ENCODE measurements at places on chromosomes 2 and 18.

DNA sequence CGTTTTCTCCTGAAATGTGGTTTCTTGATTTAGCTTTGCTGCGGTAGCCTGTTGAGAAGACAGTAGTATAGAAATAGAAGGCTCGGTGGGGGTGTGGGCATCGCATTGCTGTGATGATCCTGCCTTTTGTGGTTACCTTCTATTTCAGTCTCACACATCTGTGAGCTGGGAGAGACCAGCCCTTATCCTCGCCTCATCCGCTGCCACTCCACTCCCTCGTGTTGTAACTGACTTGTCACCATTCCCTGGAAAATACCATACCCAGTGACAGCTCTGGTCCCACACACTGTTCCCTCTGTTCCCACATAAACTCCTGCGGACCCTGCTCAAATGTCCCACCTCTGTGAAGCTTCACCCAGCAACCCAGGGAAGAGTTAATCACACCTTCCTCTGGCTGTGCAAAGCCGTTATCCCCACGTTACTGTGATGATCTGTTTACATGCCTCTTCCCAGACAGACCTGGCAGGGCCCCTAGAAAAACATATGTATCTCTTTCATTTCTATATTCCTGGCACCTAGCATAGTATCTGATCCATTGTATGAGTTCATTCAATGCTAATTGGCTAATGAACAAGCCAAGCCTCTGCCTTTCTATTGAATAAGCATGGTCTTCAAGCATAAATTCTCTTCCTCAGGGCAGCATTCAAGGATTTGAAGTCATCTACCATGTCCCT, 114.6 kb downstream of the MAPK4 start:
- no peak for DNase-seq

DNA sequence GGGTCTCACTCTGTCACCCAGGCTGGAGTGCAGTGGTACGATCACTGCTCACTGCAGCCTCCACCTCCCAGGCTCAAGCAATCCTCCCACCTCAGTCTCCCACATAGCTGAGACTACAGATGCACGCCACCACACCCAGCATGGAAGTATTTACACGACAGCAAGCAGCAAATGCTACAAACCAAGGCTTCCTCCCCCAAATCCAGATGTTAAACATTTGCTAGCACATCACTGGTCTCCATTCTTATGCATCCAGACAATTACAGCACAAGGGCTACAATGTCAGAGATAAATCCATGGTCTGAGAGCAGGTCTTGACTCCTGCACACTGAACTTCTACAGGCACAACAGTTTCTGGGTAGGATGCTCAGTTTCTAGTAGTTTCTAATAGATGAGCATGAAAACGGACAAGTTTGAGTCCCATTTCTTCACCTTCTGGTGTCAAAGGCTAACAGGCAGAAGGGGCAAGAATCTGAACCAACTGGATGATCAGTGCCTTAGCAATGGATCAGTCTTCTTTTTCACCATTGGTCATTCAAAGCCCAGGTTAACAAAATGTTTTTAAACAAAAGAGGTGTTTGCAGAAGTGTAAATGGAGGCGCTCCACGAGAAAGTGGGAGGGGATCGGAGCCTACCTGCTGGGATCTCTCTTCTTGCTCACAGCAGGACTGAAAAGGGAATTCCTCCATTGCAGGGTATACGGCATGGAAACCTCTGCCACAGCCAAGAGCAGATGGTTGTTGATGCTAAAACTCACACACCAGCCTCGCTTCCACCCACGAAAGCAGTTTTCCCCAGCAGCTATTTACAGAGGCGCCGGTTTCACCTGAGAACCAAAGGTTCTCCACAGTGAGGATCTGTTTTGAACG, 135.0 kb upstream of the ARL4C start:
- no peak for DNase-seq

- DNase-seq = no peak
Observed at GRCh38 chr2:23399674-23400261, 14.8 kb downstream of the KLHL29 start.

GRCh38 chr2:150474326-150475074, 13.0 kb downstream of the RND3 start:
- DNase-seq = no peak

- peak; percentile 46 for DNase-seq
Observed at GRCh38 chr2:64274399-64275173, 130.4 kb upstream of the PELI1 start.

DNA sequence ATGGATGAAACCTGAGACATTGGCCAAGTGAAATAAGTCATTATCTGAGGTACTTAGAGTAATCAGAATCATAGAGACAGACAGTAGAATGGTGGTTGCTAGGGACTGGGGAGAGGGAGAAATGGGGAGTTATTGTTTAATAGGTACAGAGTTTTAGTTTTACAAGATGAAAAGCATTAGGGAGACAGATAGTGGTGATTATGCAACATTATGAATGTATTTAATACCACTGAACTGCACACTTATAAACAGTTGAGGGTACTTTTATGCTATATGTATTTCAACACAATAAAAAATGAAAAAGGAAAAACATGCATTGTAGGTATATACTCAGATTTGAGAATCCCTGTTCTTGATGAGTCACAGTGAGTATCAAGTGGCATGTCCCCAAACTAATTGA, 59.7 kb downstream of the EPC2 start:
- no peak for DNase-seq

- no peak for DNase-seq
Observed at GRCh38 chr2:100038011-100038410, 104.4 kb downstream of the AFF3 start.

- no peak for DNase-seq
Observed at GRCh38 chr2:6355886-6356761, 509.6 kb downstream of the CMPK2 start.

- no peak for DNase-seq
Observed at GRCh38 chr2:60976875-60977561, 40.5 kb upstream of the PEX13 start.

- no peak for DNase-seq
Observed at GRCh38 chr18:23114171-23114881, 21.0 kb upstream of the CABLES1 start.

DNA sequence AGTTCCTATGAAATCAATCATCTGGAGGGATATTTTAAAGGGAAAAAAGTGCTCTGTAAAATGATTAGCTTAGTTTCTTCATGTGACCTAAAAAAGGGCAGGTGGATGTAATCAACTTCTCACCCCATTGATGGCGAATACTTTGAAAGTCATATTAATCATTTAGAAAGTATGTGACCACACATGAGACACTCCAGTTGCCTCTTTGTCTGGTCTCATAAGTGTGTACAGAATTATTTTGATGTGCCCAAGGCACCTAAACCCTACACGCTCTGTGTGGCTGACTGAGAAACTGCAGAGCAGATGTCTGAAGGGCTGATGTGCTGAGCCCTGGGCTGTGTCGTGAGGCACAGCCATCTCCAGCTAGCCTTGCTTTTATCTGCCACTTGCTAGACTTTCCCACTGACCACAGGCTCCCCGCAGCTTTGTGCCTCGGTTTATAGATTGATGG, 26.9 kb downstream of the SGPP2 start:
- no peak for DNase-seq

DNA sequence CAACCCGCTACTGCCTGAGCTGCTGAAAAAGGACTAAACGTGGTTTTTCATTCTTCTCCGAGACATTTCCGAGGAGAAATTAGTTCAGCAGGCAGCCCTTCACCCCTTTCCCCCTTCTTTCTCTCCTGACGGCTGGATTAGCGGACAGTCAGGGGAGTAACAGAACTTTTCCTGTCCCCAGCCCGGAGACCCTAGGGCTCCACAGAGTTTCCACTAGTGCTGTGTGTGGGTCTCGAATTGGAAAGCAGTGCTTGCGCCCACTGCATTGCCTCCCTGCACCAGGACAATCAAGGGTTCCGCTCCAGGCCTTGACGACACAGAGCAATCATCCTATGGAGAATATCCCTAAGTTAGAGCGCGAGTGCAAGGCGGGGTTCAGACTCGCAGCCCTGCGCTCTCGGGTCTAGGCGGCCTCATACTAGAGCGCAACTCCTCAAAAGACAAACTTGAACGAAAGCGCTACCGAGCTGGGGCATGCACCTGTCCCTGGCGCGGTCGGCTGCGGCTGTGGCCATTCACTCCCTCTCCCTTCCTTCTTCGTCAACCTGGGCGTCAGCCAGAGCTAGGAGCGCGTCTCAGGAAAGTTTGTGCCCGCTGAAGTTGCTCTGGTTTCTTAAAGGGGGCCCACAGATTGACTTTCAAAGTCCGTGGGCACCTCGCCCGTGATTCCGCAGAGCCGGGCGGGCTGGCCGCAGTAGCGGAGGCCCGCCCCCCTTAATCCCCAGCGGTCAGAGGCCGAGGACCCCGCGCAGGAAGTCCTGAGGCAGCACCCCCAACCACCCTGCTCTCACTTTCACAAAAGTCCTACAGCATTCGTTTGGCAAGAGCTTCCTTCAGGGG, 801 bp downstream of the OSR1 start:
- DNase-seq = peak; percentile 35

DNA sequence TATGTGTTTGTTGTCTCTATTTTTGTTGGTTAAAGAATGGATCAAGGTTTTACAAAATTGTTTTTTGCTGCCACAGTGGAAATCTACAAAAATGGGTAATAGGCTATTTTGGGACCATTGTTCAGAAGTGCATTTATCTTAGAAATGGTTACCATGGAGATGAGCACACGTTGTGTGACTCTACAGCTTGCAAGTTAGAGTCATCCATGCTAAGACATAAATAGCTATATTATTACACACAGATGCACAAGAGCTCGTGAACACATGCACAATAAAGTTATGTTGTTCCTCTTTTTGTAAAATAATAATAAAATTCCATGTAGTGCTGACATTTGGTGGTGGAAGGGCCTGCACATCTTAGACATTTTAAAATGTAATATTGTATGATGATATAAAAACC, 15.5 kb upstream of the DUSP19 start:
- DNase-seq = no peak

- no peak for DNase-seq
Observed at GRCh38 chr2:241065355-241065803, 36.7 kb downstream of the MTERF4 start.

DNA sequence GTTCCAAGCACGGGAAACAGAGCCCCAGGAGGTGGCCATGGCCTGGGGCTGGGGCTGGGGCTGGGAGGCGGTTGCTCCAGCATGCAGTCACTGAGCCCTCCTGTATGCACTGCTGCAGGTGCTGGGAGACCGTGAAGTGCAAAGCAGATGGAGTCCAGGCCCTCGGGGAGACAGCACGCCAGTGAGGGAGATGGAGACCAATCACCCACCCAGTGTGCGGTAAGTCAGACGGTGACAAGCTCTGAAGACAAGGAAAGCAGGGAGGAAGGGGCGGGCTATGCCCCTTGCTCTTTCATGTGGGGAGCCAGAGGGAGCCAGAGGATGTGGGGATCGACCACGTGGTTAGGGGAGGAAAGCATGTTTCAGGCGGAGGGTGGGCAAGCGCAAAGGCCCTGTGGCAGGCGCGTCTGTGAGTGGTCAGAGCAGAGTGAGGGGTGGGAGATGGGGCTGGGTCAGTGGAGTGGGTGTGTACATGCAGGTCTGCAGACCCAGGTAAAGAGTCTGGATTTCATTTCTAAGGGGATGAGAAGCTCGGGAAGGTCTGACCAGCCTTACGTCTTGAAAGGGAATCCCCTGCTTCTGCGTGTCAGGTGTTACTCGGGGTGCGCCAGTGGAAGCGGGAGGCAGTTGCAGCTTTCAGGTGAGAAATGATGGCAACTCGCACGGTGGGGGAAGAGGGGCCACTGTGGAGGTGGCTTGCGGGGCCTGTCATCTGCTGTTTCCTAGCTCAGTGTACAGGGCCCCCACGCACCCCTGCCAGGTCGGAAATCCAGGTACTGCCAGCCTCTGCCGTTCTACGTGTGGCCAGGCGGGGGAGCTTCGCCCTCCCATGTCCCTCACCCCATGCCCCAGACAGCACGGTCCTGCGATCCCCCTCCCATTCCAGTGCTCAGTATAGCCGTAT, 19.4 kb downstream of the RRM2 start:
- peak; percentile 56 for DNase-seq

- DNase-seq = no peak
Observed at GRCh38 chr2:182066400-182067087, 80.9 kb downstream of the PPP1R1C start.

- no peak for DNase-seq
Observed at GRCh38 chr18:77481541-77481940, 231.9 kb downstream of the GALR1 start.

GRCh38 chr18:78908462-78909260, 71.0 kb upstream of the SALL3 start:
- no peak for DNase-seq

DNA sequence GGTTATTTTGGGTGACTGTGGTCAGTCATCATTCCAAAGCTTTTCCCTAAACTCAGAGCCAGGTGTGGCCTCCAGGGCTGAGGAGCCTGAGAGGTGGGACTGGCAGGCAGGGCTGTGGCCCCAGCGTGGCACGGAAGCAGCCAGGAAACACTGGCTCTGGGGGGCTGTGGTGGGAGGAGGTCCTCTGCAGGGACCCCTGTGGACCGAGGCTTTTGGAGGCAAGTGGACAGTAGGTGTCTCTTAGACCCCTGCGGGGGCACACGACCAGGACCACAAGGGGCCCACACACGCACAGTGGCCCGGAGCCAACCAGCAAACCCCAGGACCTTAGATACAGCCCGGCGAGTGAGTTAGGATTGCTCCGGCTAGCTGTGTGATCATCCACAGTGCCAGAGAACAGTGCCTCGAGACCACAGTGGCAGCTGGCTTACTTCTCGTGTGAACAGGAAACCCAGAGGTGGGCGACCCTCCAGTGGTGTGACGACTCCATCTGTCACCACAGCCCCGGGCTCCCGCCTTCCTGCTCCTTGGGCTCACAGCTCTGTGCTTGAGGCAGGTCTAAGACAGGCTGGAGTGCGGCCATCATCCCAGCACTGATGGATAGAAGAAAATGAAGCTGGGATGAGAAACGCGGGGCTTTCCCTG, 1.6 kb upstream of the RTP5 start:
- peak; percentile 72 for DNase-seq

DNA sequence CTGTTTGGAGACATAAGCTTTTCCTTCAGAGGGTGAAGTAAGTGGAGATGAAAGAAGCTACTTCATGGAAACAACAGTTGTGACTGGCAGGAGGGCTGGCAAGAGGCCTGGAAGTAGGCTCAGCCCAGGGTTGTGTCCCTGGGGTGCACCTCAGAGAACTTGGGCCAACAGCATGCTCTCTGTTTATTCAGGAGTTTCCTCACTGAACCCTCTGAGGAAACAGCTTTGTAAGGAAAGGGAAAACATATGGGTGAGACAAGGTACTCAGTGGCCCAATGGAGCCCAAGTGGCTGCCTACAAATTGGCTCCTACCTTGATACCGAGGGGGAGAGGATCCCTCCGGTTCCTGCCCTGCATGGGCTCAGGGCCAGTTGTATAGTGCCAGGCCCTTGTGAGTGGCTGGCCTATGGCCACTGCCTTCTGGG, 115.5 kb upstream of the ITGA6 start:
- DNase-seq = no peak

GRCh38 chr2:85194780-85195480, 61.7 kb downstream of the TCF7L1 start:
- DNase-seq = no peak

GRCh38 chr2:64492821-64493220, 31.3 kb upstream of the AFTPH start:
- DNase-seq = no peak

GRCh38 chr2:180583441-180584140, 396.8 kb upstream of the UBE2E3 start:
- no peak for DNase-seq

Data from activated T-cell treated with anti-CD3 and anti-CD28 coated beads, Interleukin-2, amount 50 U/mL, for 24 hours (primary cell).